Kidney (tissue), 22 donors: ENCODE measurements at places on chromosomes 7 and 10. TPM values are rescaled to one million over a fixed set of nuclear protein-coding genes. Genes with fewer than 3 reads are reported as not detected.

- DNase-seq: no peak
Measured at GRCh38 chr7:138429577-138430250, 30.3 kb upstream of the TRIM24 start.

GRCh38 chr7:45171946-45172345 lies 14.4 kb downstream of the RAMP3 start:
- no peak for DNase-seq

- peak; percentile 54 for DNase-seq
Measured at GRCh38 chr7:45155357-45155900, 2.2 kb upstream of the RAMP3 start.

DNA sequence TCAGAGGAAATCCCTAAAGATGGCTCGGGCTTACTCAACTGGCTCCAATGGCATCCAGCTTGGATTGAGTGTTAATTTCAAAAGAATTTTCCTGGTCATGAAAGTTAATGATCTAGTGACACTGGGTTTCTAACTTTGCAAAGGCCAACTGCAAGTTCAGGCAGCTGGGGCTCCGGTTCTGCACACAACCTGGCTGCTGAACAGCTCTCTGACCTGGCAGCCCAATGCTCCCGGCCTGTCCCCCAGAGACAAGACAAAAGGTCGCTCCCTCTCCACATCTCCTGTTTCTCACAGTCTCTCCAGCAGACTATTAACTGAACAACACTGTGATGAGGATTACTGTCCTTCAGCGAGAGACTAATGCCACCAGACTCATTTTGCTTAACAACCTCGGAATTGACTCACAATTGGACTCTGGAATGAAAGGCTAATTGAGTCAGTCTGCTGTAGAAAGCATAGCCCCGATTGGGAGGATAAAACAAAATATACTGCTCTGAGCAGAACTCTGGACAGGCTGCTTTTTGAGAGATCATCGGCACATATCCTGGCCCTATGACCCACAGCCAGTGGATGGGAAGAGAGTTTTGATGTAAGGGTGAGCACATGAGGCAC lies 174.5 kb downstream of the GFRA1 start:
- peak; percentile 82 for DNase-seq

DNA sequence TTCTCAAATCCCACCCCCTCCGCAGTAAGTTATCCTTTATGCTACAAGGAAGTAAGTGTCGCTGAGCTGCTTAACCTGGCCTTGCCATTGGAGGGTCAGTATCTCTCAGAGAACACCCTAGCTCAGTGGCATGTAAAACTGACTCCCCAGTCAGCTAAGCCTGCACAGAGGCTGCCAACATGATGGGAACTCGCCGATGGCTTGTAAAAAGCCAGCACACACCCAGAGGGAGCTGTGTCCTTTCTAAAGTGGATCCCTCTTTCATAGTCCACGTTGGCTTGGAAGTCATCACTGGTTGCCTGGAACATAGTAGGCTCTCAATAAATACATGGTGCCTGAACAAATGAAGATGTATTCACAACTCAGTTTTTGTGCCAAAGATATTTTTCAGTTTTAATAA lies 249.1 kb upstream of the YAE1 start:
- DNase-seq: no peak

DNA sequence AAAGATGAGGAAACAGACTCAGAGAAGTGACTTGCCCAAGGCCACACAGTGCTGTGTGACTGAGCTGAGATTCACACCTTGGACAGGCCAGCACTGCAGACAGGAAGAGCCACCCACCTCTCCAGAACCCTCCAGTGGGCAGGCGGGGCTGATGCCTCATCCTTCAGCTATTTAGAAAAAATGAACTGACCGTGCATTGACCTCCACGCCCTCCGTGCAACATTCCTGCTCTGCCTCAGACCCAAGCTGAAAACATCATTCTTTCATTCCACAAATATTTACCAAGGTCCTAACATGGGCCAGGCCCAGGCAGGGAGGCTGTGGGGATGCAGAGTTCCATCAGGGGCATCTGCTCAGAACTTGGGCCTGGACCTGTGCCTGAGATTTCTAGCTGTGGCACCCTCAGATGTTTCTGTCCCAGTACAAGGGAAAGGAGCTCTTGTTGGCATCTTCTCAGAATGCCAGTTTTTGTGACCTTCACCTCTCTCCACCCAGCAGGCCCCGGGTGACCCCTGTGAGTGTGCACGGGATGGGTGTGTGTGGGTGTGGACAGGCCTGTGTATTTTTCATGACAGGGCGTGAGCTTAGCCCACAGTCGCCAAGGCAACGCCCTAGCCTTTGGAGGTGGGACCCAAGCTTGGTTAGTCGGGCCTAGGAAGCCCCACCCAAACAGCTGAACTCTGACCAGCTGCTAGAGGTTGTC lies 6.5 kb downstream of the VSIR start:
- DNase-seq: peak; percentile 49

DNA sequence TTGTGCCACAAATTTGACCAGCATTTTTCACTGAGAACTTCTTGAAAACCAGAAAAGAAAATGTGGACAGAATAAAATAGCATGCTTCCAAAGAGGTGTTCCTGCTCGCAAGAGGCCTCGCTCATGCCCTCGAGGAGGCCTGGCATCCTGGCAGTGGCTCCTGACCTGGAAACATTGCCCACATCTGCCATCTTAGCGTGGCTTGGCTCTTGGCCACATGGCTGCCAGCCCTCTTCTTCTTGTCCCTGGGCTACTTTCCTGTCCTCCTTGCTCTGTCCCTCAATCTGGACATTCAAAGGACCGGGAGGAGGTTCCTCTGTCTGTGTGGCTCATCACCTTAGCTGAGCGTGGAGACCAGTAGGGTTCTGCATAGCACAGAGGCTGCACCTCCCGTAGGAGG lies 131.6 kb upstream of the TMEM72 start:
- no peak for DNase-seq

DNA sequence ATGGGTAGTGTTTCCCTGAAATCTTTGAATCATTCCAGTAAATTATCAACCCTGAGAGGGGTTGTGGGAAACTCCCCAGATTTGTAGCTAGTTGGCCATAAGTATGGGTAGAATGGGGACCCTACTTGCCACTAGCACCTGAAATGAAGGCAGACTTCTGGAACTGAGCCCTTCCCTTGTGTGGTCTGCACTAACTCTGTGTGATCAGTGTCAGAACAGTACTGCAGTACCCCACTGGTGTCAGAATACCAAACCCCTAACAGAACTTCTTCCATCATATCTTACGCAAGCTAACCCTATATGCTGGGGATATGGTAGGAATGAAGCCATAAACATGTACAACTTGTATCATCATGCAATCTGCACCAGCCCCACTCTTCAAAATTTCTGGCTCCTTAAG lies 50.8 kb downstream of the ABI1 start:
- DNase-seq: no peak

- DNase-seq: no peak
Measured at GRCh38 chr10:113226831-113227445, 276.9 kb downstream of the TCF7L2 start.

DNA sequence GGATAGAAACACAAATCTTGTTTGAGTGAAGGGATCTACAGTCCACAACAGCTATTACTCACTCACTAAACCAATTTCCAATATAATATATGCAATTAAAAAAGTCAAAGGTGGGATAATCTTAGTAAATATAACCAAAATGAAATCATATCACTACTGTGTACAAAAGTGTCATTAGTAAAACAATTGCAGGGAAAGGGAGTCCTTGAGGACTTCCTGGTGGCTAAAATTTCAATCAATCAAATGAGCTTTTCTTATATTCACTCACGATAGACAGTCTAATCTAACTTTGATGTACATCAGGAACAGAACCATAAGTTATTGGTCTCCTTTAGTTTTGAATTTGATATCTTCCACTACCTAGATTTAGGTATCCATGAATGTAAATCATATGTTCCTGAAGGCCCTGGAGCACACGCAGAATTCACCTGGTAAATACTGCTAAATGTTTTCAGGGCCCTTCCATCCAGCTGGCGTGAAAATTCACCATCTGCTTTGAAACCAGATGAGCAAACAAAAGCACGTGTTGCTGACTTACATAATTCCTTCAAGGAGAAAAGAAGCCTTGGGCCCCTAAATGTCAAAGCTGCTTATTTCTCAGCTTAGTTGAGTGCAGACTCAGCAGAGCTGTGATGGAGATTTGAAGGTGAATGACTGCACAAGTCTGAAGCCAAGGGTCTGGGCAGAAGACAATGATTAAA lies 159.3 kb upstream of the TMEM196 start:
- DNase-seq: no peak

GRCh38 chr7:2523461-2523936 lies 3.9 kb downstream of the LFNG start:
- DNase-seq: peak; percentile 68

DNA sequence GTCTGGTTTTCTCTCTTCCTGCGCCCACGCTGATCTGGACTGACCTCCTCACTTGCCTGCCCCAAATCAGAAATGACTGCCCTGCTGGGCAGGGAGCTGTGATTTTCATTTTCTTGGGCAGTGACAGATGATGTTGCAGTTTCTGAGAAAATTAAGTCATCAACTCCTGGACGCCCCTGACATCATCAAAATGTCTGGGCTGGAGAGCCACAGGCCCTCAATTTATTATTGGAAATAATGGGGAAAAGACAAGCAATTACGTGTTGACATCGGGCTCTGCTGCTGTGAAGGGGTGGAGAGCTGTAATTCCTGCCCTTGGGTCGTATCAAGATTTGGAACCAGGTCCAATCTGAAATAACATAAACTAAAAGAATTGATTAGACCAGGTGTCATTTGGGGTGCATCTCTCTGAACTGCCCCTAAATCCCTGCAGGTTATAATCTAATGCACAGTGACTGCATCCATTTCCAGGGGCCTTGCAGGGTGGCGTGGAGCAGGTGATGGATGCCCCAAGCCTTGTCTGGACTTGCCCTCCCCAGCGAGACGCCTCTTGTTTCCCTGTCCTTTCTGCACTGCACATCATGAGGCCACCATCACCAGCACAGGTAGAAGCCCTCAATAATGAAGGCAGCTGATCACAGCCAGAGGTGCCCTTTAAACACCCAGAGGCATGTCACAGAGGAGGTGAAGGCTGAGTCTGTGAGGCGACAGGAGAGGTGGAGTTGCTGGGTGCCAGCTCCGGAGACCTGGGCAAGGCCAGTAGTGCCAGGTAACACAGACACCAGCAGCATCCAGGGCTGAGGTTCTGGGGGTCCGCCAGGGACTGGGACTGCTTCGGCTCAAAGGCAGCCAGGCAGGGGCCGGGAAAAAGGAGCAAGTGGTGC lies 98.7 kb downstream of the HTR5A start:
- DNase-seq: no peak

DNA sequence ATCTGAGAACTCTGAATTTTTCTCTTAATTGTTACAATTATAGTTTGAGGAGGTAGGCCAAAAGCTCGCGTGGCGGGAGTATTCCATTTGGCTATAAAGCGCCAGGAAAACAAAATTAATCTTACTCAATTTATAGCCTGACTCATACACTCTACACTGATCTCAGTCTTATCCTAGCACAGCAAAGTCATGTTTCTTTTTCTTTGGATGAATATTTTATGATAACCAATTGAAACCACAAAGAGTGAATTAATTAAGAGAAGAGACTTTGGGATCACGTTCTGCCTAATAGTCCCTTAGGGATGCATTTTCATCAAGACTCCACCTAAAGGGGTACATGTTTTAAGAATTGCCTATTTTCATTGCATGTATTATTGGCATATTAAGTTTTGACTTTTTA lies 420.8 kb downstream of the HGF start:
- DNase-seq: no peak

- peak; percentile 52 for DNase-seq
Measured at GRCh38 chr10:5553400-5554170, 28.8 kb downstream of the CALML3 start.

DNA sequence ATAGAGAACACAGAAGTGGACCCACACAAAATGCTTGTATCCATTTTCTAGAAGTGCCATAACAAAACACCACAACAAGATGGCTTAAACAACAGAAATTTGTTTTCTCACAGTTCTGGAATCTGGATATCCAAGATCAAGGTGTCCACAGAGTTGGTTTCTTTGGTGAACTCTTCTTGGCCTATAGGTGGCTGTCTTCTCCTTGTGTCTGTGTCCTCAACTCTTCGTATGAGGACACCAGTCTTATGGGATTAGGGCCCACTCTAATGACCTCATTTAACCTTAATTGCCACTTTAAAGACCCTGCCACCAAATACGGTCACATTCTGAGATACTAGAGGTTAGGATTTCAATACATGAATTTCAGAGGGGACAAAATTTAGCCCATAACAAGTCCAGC lies 30.8 kb upstream of the C10orf71 start:
- DNase-seq: no peak

GRCh38 chr10:89101943-89102342 lies 105.2 kb downstream of the CH25H start:
- no peak for DNase-seq

DNA sequence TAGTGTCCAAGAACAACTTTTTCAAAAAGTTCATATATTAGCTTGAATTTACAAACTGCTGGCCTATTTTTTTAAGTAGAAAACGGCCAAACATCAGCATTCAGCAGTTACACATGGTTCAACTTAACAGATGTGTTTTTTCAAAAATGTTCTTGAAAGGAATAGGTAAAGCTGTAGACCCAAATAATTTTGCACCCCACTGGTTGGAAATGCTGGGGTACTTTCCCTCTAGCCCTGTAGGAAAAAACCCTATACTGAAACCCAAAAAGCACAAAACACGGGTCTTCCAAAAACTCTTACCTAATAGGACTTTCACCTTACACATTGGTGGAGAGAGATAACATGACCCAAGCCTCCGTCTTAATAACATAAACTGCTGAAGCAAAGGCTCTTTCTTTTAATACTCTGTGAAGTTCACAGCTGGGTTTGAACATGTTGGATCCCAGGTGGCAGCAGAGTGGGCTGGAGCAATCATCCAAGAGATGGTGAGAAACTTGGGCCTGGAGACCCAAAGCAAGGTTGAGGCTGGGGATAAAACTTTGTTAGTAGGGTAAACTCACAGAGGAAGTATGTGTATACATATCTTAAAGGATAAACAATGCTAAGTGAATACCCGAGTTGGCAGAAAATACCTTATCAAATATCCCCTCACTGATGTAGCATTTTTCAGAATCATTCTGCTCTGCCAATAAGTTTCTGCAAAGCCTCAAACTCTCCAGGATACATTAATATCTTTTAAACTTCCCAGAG lies 629 bp upstream of the DNAJC9 start:
- DNase-seq: no peak

Gene SLC13A1
- 10.1 TPM for total RNA-seq

Gene GDF2
- total RNA-seq: not detected

Gene SRPK2
- 43.1 TPM for total RNA-seq

Gene GCK
- total RNA-seq: 0.25 TPM

Gene MKX
- 1.3 TPM for total RNA-seq

Gene RTKN2
- total RNA-seq: 1.6 TPM

Gene FRG2B
- total RNA-seq: not detected

Gene ANKRD61
- 0.19 TPM for total RNA-seq

Gene PNLIPRP2
- total RNA-seq: not detected

Gene C10orf53
- not detected for total RNA-seq
